Stimulated activated CD4-positive, alpha-beta T cell treated with anti-CD3 and anti-CD28 coated beads, Interleukin-1b, Interleukin-23, amount 100 ng/mL, for 24 hours (primary cell): ENCODE measurements at places on chromosomes 7 and 10.

- DNase-seq = no peak
These were observed 56.3 kb upstream of the PNLIP start for GRCh38 chr10:116489460-116489859.

DNA sequence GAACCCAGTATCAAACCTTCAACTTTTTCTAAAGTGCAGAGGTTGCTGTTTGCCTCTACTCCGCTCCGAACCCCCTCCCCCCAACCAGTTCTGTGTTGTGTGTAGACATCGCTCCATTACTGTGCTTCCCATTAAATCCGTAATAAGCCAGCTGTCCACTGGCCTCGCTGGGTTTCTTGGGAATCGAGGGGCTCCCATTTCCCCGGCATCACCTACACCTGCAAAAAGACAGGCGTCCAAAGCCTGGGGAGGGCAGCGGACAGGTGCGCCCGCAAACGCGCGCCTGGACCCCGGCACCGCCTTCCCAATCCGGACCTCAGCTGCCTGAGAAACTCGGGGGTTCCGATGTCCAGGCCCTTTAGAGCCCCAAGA lies 631 bp downstream of the RTKN2 start:
- no peak for DNase-seq

DNA sequence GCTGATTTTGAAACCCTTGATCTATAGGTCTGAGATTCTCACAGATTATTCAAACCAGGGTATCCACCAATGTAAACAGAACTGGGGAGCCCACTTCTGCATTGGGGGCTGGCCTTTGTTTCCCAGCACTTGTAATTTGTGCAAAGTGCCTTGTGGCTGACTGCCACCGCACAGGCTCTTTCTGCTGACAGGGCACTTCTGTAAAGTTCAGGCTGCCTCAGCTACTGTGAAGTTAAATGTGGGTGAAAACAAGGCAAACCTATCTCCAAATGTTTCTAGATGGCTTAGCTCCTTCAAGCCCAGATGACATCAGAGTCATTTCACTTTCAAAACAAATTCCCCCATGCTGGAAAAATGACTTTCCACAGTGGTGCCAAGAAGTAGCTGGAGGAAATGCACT lies 54.7 kb downstream of the GRID1 start:
- no peak for DNase-seq

DNA sequence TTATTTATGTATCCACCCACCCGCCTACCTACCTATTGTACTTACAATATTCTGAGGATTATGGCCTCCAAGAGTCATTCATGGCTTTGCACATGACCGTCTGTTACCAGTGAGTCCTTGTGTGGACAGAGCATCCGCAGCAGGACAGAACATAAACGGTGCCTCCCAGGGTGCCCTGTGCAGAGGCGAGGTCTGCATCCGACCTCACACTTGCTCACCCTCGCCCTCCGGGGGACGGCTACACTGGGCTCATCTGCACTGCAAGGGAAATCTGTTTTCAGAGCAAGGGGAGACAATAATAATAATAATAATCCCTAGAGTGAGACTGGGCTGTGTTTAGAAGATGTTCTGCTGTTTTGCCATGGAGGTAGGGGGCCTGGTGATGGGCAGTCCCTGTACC lies 29.8 kb downstream of the PFKP start:
- DNase-seq = no peak

DNA sequence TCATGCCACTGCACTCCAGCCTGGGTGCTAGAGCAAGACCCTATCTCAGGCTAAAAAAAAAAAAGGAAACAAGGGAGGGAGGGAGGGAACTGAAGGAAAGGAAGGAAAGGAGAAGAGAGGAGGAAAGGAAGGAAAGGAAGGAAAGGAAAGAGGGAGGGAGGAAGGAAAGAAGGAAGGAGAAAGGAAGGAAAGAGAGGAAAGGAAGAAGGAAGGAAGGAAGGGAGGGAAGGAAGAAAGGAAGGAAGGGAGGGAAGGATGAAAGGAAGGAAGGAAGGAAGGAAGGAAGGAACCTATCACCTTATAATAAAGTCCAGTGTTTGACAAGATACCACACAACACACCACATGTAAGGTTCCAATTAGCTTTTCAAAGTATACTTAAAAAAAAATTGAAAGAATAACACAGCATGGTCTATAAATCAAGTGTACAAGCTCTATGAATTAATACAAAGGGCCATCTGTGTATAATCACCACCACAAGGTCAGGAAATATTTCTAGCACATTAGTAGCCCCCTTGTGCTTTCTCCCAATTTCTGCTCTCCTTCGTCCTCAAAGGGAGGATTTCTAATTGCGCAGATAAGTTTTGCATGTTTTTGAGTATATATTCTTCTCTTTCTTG lies 26.4 kb downstream of the RNF216 start:
- no peak for DNase-seq

DNA sequence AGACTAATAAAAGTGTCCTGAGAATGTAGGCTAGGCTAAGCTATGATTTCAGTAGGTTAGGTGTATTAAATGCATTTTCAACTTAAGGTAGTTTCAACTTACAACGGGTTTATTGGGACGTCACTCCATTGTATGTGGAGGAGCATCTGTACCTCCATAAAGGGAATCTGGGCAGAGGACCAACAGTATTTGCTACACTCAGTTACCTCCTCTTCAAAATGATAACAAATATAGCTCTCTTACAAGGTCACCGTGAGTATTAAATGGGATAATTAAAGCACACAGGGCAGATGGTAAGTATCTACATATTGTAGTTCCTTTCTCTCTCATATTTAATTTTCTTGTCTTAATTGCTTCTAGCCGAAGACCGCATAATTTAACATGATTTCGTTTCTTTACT lies 59.0 kb upstream of the FGL2 start:
- no peak for DNase-seq

GRCh38 chr7:99270702-99271101 lies 1.9 kb upstream of the MYH16 start:
- no peak for DNase-seq

- DNase-seq = no peak
These were observed 101.2 kb downstream of the DNMBP start for GRCh38 chr10:99908512-99908911.

DNA sequence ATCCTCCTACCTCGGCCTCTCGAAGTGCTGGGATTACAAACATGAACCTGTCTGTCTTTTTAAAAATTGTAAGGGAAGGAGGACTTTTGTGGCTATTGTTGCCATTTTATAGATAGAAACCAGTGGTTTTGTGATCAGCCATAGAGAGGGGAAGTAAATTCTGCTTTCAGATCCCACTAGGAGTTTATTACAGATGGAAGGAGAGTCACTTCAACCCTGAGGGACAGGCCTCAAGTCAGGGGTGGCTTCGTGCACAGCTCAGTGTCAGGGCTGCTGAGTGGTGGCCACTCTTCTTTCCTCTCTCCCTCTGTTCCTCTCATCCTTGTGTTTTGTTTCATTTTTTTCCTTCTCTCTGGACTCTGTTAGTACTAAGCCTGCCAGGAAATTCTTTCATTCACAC lies 60.8 kb downstream of the OGDH start:
- no peak for DNase-seq

GRCh38 chr7:42227541-42227935 lies 9.5 kb downstream of the GLI3 start:
- no peak for DNase-seq

- DNase-seq = no peak
These were observed 11.8 kb upstream of the COBL start for GRCh38 chr7:51328351-51328801.

DNA sequence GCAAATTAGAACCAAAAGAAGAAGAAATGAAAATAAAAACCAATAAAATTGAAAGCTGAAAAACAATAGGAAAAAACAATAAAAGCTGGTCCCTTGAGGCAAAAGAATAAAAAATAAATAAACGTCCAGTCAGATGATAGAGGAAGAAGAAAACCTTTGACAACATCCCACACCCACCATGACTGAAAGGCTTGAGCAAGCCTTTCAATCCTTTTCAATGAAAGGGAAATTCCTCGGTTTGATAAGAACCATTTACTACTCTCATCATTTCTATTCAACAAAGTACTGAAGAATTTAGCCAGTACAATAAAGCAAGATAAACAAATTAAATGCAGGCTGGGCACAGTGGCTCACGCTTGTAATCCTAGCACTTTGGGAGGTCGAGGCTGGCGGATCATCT lies 3.8 kb downstream of the SLC25A40 start:
- DNase-seq = no peak

- no peak for DNase-seq
These were observed 135.4 kb downstream of the EMX2 start for GRCh38 chr10:117677890-117678500.

- DNase-seq = no peak
These were observed 71.2 kb downstream of the ADCY1 start for GRCh38 chr7:45645141-45645969.

DNA sequence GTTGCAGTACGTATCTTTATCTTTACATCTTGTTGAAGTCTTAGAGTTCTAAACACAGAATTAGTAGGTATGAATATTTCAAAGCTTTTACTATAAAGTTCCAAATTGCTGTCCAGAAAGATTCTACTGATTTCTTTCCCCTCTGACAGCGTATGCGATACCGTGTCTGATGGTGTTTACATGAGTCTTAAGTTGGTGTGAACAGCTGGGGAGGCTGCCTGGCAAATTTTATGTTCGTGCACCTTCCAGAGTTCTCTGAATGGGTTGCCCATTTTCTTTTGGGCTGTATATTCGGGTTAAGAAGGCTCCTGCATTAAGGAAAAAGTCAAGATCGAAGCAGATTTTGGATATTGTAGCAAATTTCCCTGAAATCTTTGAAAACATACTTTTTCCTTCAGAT lies 8.3 kb downstream of the MDH2 start:
- DNase-seq = no peak

DNA sequence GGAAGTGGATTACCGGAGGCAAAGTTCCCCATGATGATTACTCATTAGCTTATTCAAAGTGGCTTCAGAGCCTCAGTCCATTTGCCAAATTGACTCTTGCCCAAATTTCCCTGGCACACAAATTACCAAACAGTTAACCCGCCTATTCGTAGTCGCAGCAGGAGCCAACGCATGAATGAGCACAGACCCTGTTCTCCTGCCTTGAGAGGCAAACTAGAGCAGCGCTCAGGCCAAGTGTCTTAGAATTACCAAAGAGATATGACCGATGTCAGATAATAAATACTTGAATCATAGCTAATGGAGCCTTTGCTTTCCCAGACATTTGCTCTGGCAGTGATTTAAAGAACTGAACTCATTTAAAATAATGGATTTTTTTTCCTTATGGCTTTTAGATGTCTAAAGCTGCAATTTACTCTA lies 64.9 kb downstream of the CTTNBP2 start:
- no peak for DNase-seq

GRCh38 chr10:132139526-132139925 lies 47.2 kb upstream of the DPYSL4 start:
- no peak for DNase-seq

- no peak for DNase-seq
These were observed 115.8 kb downstream of the TMEM130 start for GRCh38 chr7:98753989-98754479.

GRCh38 chr7:85815526-85815925 lies 628.7 kb upstream of the SEMA3D start:
- DNase-seq = no peak

DNA sequence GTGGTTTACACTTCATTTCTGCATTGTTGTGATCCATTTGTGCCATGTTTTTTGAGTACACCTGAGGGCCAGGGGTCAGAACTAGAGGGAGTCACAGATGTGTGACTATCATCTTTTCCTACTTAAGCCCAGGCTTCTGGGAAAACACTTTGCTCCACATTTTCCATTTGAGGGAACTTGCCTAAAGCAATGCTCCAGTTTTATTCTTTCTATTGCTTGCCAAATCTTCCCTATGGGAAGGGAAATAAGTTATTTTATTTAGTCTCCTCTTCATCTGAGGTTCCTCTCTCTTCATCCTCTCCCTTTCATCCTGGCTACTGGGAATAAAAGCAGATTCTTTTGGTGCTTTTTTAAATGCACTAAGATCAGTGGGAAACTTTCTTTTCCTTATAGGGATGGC lies 179.9 kb upstream of the PRSS58 start:
- no peak for DNase-seq
